ENCODE measurements at places on chromosomes 6 and 20.
A peak's percentile ranks its signal among the peaks of the same experiment; 100 is the strongest.

GRCh38 chr6:139373928-139374356 is 506 bp downstream of the CITED2 start:
- peak; percentile 22 for DNase-seq

DNA sequence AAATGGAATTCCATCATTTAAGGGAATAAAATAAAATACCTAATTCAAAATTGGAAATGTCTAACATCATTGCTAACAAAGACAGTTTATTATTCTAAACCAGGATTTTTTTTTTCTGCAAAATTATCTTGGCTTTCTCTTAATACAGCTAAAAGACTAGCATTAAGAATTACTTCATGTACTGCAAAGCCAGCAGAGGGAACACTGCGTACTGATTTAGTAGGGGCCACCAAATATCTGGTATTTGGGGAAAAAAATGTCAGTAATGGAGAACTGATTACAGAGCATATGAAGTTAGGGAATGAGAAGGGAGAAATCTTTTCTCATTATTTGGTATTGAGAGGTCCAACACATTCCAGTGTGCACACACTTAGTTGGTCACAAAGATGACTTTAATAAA is 3.2 kb upstream of the SOX4 start:
- DNase-seq = no peak

- no peak for DNase-seq
These were observed 10.0 kb downstream of the BPHL start for GRCh38 chr6:3128356-3129108.

DNA sequence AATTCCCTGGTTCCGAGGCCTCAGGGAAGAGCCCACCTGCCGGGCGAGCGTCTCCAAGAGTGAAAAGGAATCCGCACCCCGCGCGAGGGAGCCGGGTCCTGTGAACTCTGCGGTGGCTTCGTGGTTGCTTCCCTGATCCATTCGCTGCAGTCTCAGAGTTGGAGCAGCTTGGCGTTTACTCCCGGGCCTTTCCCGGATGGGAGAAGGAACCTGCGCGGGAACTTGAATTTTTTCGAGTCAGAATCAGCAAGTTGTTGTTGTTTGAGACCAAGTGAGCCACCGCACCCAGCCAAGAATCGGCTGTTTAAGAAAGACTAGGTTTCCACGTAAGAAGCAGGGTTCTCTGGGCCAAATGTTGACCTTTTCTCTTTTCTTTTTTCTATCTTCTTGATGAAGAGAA is 12.9 kb downstream of the PRSS16 start:
- DNase-seq = no peak

DNA sequence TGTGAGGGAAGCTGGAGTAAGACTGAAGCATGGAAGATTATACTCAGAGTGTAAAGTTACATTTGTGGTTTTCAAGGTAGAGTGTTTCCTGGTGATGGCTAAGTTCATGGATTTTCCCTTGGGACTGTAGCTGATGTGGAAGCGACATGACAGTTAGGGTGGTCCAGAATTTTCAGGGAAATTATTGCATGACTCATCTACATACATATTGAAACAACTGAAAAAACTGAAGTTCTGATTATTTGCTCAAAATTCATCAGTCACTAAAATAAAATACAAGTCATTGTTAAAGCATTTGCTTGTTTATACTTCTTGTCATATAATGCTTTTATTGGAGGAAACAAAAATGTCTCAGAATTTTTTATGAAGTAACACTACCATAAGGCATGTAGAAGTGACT is 700.0 kb downstream of the RFPL4B start:
- DNase-seq = no peak

DNA sequence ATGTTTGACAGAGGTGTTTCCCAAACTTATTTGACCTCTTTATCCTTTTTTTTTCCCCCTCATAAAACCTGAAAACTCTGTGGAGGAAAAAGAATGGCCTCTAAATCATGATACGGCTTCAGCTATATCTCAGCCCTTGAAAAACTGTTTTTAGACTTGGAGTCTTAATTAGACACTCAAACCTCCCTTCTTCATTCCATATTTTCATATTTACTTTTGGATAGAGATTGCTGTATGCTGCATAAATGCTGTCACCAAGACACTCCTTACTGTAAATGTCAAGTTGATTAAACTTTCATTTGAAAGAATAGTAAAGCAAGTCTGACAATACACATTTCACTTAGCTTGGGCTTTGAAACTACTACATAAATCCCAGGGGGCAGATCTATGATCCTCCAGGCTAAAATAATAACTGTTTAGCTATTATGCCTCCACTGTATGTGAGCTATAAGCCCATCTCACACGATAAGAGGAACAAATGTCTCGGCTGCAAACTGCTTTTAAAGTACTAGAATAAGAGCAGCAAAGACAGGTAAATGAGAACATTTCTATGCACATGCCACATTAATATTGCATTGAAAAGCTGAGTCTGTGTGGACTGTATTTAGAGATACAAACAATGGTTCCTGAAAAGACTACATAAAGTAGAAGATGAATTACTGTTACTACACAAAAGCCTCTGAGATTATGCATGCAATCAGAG is 141.3 kb upstream of the HMGN3 start:
- no peak for DNase-seq

DNA sequence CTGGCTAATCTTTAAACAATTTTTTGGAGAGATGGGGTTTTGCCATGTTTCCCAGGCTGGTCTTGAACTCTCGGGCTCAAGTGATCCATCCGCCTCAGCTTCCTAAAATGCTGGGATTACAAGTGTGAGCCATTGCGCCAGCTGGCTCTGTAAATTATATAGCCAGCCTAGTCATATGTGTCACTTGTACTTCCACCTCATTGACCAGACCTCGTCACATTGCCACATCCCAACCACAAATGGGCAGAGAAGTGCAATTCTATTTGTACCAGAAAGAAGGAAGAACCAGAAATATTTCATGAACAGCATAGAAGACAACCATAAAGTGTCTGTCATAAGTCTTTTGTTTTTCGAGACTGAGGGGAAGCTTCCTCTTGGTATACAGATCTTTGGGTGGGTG is 304.9 kb upstream of the RNF24 start:
- DNase-seq = no peak

DNA sequence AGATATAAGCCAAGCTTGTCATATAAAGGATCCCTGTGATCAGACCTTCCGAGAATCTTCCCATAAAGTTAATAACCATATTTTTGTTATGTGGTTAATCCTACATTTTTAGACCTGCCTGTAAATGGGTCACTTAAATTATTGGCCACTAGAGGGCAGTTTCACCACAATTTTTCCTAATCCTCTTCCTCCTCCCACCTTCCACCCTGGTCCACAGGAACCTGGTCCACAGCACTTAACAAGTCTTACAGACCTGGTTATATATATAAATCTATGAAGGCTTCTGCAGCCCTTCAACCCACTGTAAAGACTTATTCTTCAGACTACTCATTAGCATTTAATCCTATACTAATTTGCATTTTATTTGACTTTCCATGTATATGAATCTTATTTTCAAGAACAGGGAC is 28.3 kb downstream of the MRS2 start:
- peak; percentile 6 for DNase-seq

- DNase-seq = no peak
These were observed 92.2 kb downstream of the BACH2 start for GRCh38 chr6:90204327-90205056.

DNA sequence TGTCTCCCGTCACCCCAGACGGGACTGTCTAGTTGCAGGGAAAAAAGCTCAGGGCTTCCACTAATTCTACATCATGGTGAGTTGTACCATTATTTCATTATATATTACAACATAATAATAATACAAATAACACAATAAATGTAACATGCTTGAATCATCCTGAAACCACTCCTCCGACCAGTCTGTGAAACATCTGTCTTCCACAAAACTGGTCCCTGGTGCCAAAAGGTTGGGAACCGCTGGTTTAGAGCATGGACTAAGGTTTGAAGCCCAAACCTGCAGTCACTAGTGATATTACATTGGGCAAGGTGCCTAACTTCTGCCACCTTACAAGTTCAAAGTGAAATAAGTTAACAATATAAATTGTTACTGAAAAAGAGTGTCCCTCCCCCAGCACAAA is 175.7 kb downstream of the PDE10A start:
- no peak for DNase-seq

GRCh38 chr6:168615837-168616236 is 174.9 kb downstream of the SMOC2 start:
- no peak for DNase-seq

DNA sequence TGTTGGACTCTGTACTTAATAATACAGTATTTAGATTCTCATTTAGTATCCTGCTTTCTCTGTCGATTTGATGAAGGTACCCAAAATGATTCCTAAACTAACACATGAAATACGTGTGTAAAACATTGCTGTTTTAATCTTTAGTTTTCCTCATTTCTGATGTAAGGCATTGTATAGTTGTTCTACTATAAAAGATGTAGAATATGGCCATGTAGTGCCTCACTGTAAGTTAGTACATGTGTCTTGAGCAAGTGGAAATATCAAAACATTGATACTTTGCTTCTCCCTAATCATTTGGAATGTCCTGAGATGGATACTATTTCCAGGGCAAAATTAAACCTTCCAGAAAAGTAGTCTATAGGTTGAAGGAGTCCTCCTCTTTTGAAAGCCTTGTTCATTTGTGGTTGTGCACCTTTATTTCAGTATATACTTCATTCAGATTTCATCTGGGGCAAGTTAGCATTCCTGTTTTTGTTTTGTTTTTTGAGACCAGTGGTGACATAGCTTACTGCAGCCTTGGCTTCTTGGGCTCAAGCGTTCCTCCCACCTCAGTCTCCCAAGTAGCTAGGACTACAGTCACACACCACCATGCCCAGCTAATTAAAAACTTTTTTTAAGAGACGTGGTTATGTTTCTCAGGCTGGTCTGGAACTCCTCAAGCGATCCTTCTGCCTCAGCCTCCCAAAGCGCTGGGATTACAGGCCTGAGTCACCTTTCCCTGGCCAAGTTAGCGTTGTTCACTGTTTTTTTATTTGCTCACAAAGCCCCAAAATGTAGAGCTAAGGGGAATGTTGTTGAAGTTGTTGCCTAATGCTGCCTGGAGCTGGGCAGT is 11.6 kb downstream of the SRSF3 start:
- DNase-seq = no peak

- DNase-seq = no peak
These were observed 17.0 kb downstream of the NQO2 start for GRCh38 chr6:3016473-3017280.

GRCh38 chr6:3194535-3195419 is 32.7 kb downstream of the TUBB2B start:
- DNase-seq = no peak

DNA sequence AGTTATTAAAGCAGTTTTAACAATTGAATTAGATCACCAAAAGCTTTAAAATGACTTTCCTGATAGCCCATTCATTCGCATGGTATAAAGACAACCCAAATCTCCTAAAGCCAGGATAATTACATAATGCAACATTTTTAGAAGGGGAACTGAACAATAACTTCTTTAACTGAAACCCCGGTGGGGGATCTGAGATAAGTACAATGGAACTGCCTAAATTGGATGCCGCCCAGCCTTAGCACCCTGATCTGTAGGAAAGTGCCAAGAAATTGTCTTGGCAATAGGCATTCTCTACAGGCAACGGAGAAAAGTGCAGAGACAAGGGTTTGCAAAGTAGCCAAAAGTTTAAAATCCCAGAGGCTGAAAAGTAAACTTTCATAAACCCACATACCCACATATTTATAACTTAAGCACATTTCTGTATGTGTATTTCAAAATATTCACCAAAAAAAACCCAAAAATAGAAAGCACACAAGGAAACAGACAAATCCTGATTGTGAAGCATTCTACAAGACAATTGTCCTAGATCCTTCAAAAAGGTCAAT is 98.8 kb upstream of the BEND6 start:
- DNase-seq = no peak

GRCh38 chr6:125392682-125393081 is 90.9 kb upstream of the HDDC2 start:
- DNase-seq = no peak

DNA sequence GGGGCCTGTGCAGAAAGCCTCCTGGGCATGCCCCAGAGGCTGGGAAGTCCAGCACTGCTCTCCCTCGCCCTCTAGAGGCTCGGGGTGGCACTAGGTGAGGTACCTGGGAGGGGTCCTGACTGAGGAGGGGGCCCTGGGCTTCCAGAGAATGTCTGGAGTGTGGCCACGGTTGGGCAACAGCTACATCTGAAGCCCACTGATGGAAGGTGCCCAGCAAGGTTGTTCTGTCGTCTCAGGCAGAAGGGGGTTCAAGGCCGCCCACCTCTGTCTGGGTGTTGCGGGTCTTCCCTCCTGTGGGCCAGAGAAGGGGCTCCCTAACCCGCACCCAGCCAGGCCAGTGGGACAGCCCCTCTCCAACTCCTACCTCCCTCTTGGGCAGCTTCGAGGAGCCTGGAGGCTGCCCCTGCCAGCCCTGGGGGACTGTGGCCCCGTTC is 11.4 kb upstream of the VEGFA start:
- no peak for DNase-seq

DNA sequence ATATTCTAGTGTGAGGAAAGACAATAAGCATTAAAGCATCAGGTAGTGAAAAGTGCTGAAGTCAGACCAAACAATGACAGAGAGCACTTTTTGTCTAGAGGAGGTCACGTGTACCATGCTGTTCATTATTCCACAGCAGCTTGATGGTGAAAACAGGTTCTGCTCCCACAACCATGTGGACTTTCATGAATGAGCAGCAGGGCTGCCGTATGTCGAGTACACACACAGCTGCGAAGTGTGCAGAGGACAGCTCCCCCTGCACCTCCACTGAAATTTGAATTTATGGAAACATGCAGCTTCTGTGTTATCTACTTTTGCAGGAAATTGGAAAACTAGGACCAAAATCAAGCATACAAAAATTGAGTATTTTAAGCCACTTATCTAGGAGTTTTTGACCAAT is 85.3 kb downstream of the MAP7 start:
- DNase-seq = no peak

DNA sequence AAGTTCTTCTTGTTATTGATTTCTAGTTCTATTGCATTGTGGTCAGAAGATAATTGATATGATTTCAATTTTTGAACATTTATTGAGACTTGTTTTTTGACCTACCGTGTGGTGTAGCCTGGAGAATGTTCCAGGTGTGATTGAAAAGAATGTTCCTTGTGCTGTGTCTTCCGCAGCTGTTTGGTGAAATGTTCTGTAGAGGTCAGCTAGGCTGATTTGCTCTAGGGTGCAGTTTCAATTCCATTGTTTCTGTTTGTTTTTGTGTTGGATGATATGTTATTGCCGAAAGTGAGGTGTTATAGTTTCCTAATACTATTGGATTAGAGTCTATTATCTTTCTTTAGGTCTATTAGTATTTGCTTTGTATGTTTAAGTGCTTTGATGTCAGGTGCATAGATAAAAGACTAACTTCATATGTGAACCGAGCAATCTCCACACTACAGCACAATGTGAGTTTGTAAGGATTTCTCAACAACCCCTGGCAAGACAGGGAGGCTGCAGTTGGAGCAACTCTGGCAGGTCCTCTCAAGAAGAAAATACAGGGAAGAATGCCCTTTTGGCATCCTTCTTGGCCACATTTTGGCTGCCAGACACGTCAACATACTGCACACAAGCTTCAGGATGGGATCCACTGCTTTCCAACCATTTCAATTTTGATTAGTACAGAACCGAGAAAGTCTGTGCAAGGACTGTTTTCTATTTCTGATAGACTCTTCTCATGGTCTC is 320.7 kb downstream of the RNF144B start:
- DNase-seq = no peak

- DNase-seq = peak; percentile 11
These were observed 4.3 kb downstream of the MTCL3 start for GRCh38 chr6:127514773-127515227.

- DNase-seq = no peak
These were observed 246.9 kb downstream of the SOX4 start for GRCh38 chr6:21840428-21840827.
